Stimulated activated CD4-positive, alpha-beta T cell treated with anti-CD3 and anti-CD28 coated beads, Interleukin-15, amount 100 ng/mL, for 1 hour (primary cell): ENCODE measurements at places on chromosomes 5 and 9.

GRCh38 chr9:85927076-85927475 lies 13.9 kb upstream of the NAA35 start:
- no peak for DNase-seq

DNA sequence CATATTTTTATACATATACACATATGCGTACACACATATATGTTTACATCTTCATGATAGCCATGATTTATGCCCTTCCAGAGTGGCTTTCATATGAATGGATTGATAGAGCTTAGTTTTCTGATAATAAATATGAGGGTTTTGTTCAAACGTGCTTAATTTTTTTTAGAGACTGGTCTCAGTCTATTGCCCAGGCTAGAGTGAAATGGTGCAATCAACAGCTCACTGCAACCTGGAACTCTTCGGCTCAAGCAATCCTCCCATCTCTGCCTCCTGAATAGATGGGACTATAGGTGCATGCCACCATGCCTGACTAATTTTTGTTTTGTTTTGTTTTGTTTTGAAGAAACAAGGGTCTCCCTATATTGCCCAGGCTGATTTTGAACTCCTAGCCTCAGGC lies 48.6 kb upstream of the ZSWIM6 start:
- no peak for DNase-seq

DNA sequence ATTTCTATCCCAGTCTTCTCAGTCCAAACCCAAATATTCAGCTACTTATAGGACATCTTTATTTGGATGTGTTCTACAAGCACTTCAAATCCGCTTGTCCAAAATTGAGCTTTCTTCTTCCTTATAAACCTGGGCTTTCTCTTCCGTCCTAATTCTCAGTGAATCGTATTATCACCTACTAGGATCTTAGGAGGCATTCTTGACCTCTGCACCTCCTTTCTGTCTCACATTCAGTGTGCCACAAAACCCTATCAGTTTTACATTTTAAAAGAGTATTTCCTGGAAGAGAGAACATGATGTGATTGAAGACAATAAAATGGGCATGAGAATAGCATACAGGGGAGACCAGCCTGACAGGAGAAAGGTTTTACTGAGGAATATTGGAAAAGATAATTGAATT lies 16.8 kb upstream of the GNE start:
- DNase-seq: no peak

DNA sequence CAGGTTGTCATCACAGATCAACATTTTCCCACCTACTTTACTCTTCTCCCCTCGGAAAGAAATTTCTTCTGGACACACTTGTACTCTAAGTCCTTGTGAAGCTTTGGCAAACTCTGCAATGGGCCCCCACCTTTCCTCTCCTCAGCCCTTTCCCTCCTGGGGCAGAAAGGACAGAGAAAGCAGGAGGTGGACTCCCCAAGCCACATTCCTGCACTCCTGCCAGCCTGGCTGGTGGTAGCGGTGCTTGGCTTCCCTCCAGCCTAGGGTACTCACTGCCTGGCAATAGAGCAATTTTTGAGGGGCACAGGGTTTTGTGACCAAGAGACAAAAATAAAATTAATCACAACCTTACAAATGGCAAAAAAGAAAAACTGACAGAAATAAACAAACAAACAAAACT lies 451.4 kb downstream of the ZSWIM6 start:
- no peak for DNase-seq

DNA sequence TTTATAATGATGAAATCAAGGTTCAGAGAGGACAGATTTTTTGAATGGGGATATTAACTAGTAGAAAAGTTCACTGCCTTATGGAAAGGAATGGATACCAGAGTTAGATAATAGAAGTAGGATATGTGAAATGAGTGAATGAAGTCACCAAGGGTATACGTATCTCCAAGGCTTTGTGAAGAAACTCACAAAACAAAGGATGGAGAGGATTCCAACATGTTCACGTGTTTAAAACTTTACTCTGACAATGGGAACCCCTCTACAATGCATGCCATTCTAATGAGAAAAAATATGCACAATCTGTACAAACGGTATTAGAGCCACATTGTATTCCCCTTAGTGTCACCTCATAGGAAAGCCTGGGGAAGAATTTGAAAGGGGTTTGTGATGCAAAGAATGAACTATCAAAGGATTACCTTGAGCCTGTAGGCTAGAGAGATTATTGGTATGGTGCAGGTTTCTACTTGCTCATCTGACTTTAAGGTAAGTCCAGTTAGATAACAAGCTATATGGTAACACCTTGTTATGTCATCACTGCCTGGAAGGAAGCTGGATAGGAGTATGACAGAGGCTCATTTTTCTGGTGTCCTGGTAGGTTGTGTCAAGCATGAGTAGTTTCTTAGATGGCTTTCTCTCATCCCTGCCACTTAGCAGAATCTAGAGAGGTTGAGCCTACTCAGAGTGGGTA lies 250.3 kb upstream of the SEMA6A start:
- no peak for DNase-seq

DNA sequence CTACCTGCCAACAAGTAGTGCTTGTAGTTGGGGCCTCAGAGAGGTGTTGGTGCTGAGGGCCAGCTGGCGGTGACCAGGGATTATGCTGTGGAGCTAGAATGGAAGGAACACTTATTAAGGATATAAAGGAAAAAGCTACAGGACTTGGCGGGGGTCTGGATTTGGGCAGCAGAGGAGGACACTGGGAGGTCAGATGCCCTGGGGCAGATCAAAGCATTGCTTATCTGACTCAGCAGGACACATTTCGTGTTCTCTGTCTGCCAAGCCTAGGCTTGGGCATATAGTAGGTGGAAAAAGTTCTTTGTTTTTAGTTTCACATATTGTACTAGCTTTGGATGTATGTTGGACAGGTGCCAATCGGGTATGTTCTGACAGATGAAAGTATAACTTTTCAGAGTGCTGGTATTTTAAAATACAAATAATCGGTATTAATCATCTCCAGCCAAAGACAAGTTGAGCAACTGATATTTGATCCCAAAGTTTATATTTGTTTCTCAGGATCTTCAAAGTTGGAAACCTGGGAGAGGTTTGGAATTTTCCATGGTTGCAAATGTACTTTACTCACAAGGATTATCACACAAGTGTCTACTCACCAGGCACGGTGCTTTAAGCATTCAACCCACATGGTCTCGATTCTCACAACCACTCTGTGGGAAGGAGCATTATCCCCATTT lies 69.4 kb downstream of the IQGAP2 start:
- DNase-seq: no peak

- DNase-seq: no peak
Observed at GRCh38 chr5:79686799-79687198, 2.8 kb upstream of the CMYA5 start.

- DNase-seq: no peak
Observed at GRCh38 chr9:89669361-89669842, 64.6 kb downstream of the GADD45G start.

DNA sequence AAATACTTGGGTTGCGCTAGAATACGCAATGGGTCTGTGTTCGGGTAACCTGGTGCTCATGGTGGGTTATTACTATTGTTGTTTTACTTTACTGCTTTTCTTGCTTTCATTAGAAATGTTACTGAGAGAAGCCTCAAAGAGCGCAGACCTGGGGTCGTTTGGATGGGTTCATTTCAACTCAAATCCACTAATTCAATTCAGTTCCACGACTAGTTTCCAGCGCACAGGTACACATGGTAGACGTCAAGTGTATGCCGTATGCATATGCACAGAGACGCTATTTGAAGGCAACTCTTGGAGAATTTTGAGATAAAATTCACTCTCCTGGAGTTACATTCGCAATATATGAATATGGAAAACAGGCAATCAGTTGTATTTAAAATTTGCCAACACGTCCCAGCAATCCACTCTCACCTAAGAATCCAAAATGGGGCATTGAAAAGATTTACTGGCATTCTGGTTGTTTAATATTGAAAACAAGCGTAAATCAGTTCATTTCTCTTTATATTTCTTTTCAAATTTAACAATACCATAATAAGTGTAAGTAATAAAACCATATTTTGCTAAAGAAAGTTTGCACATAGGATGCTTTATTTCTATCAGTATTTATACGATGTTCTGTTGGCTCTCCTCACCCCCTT lies 4.4 kb upstream of the PAX5 start:
- DNase-seq: no peak

DNA sequence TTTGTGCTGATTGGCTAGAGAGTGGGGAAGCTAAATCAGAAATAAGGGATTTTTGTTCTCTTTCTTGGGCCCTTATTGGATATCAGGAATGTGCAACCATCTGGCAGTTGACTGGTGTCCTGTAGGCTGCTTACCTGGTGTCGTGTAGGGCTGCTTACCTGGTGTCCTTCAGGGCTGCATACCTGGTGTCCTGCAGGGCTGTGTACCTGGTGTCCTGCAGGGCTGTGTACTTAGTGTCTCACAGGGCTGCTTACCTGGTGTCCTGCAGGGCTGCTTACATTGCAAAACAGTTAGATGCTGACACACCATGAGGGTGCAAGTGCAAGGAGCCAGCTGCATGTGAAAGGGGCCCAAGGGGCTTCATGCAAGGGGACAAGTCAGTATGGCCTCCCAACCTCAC lies 249.3 kb downstream of the ICE1 start:
- no peak for DNase-seq

DNA sequence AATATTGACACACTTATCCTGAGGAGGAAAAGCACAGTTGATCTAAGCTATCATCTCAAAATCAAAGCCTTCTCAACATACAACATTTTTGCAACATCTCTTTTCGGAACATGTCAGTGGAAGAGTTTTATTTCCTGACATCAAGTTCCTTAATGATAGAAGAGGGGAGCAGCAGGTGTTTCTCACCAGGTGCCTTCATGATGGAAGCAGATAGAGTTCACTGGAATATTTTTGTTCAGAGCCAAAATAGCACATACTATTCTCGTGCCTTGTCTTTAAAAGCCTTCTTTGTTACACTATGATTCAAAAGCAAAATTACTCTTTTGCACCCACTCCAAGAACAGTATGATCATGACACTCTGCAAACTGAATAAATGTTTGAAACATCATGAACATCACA lies 176.9 kb upstream of the CCNG1 start:
- no peak for DNase-seq

DNA sequence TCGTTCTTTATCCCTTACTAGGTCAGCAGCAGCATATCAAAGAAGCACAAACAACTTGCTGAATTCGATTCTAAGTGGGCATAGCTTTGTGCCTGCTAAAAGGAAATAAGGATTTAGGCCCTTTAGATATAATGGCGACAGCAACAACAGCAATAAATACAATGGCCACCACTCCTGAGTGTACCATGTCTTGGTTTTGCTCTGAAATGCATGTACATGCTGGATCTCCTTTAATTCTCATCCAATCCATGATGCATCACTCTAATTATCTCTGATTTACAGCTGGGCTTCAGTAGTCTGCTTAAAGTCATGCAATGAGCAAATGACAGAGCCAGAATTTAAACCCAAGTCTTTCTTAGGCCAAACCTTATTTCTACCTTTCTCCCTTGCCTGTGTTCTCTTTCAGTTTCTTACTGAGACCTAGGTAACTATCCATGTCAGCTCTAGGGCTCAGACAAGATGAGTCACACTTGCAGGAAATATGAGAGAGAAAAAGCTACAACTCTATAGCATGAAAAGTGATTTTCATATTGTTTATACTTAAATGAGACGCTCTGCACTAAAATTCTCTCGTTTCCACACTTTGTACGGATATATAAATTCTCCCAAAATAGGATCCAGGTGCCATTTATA lies 111.8 kb downstream of the HMHB1 start:
- no peak for DNase-seq

DNA sequence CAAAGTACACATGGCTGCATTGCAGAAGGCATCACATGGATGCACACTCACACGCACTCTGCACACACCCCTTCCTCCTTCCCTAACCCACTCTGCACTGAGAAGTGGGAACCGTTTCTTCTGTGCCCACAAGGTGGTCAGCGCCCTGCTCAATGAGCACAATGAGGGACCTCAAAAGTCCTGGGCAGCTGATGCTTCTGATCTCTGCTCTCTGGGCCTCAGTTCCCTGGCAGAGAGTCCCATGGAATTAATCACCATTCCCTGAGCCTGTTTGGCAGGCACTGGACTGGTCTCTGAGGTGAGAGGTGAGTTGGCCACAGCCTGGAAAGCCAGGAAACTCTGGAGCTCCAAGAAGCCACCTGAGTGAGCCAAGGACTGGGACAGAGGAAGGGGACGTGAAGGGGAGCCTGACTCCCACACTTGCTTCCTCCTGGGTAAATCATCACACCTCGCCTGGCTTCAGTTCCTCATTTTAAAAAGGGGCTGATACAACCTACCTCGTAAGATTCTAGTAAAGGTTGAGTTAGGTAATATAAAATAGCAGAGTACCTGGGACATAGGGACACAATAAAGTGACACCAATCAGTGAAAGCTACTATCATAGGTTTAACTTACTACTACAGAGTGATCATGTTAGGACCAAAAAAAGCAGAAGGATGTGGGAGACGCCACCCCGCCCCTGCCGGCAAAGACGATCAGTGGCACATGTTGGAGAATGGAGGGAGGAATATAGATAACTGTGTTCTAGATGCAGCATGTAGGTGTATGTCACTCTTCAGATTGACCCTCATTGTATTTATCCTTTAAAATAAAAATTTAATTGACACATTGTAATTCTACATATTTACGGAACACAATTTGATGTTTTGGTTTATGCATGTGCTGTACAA lies 21.1 kb upstream of the IGFBPL1 start:
- no peak for DNase-seq

DNA sequence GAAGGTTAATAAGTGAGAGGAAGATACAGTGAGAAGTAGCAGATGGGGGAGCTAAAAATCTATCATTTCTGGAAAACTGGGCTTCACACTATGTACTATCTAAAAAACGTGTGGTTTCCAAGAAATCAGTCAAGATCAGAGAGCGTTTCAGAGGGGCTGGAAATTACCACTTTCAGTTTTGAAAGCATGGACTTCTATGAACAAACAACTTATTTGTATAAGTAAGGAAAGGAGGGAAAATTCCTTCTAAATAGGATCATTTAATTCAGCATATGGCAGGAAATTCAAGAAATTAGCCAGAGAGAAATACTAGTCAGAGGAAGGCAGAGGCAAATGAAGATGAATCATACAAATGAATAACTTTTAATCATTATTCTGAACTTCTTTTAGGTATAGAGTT lies 11.3 kb downstream of the TNC start:
- no peak for DNase-seq

DNA sequence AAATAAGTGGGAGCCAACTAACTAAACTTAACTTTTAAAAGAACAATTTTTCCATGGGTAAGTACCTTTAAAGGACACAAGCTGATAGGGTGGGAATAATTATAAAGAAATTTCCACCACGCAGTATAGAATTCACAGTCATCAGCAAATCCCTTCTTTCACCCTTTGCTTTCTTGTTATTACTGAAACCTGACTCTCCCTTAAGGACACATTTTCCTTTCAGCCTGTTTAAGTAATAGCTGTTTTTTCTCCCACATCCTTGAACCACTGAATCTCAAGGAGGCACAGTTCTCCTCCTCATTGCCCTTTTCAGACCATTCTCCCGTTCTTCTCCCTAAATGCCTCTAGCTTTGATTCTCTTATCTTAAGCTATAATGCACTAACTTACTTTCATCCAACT lies 6.3 kb downstream of the C5orf15 start:
- DNase-seq: no peak
